ENCODE measurements at places on chromosomes 5 and 9.

DNA sequence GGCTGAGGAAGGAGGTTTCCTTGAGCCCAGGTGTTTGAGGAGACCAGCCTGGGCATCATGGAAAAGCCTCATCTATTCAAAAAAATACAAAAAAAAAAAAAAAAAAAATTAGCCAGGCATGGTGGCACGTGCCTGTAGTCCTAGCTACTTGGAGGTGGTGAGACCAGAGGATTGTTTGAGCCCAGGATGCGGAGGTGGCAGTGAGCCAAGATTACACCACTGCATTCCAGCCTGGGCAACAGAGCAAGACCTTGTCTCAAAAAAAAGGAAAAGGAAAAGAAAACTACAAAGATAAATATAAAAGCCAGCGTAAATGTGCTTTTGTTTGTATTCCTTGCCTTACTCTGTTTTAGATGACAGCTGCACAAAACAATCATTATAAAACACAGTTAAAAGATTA is 2249.2 kb upstream of the C9orf72 start:
- DNase-seq: no peak

GRCh38 chr9:18922161-18922885 is 110.7 kb downstream of the SAXO1 start:
- DNase-seq: no peak

- DNase-seq: no peak
Measured at GRCh38 chr9:126621919-126622735, 8.4 kb downstream of the LMX1B start.

- DNase-seq: no peak
Measured at GRCh38 chr5:95221234-95221633, 63.7 kb downstream of the MCTP1 start.

DNA sequence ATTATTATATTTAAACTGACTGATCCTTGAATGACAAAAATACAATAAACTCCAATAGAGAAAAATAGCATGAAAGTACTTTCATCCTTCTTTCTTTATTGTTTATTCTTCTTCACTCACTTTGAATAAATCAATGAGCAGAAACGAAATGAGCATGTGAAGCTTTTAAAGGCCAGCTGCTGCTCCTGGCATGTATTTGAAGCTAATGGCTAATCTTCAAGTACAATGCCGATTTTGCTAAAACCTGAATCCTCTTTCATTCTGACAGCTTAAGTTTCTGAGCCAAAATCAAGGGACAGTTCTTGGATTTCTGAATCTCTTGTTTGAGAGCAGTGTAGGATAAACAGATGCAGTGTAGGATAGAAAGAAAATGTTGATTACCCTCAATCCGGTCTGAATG is 237.3 kb downstream of the CDH10 start:
- DNase-seq: no peak

GRCh38 chr5:141508798-141509611 is 20.1 kb downstream of the PCDHGC5 start:
- DNase-seq: no peak

GRCh38 chr5:95406426-95407090 is 15.4 kb downstream of the FAM81B start:
- no peak for DNase-seq
